Activated CD8-positive, alpha-beta T cell treated with anti-CD3 and anti-CD28 coated beads for 36 hours (primary cell): ENCODE measurements at places on chromosomes 12 and 14. TPM values are rescaled to one million over a fixed set of nuclear protein-coding genes. Genes with fewer than 3 reads are reported as not detected.

DNA sequence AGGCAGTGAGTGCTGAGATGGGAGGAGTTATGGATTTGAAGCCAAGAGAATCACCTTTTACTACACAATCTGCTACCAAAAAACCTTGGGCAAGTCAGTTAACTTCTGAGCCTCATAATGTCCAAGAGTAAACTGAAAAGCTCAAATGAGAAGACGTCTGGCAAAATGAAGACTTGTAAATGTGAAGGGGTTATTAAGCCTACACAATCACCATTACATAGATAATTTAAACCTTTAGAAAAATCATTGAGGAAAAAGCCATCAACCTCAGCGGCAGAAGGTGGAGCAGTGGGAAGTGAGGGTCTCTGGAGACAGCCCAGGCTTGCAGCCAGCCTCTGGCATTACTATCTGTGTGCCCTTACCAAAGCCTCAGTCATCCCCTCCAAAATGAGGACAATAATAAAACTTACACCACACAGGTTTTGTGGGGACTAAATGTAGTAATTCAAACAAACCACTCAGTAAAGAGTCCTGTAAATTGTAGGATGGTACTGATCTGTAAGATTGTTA, 50.5 kb upstream of the CCDC175 start:
- H3K27ac ChIP-seq = no peak overlapping the region
- H3K4me1 ChIP-seq = peaks cover 2% of the 10 kb centered on the region
- H3K36me3 ChIP-seq = no peaks in the 10 kb centered on the region
- no peak for DNase-seq

DNA sequence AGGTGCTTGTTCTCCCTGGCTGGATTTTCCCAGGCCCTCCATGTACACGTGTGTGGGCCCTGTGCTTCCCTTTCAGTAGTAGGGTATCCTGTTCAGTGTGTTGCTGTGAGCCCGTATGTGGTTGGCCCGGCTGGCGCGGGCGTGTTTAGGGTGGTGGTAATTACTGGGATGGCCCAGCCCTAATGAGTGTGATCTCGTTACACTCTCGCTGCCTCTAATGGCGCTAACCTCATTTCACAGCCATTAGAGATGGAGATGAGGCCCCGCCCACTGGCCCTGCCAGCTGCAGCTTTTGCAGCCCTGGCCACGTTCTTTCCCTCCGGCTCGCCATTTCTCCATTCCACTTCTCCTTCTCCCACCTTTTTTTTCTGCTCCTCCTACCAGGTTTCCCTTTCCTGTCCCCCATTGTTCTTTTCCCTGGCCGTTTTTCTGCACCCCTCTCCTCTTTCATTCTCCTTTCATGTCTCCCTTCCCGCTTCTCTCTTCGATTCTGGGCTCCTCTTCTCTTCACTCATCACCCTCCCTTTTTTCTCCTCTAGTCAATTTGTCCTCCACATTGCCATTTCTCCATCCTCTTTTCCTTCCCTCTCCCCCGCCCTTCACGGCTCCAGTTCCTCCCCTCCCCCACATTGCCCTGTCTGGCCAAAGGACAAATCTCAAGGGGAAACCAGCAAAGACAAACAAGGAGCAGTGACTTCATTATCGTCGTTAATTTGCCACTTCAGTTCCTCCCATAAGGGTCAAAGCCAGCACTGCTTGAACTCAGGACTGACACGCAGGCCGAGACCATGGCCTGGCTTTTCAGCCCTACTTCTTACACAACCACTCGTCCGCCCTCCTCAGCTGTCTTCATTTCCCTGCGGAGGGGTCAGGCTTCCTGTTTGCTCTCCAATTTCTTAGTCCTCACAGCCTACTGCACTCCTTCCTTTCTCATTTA, 6.8 kb downstream of the ZFHX2 start:
- no peak overlapping the region for H3K4me3 ChIP-seq
- no peak overlapping the region for H3K27ac ChIP-seq
- no peaks in the 10 kb centered on the region for H3K27me3 ChIP-seq
- DNase-seq = no peak

GRCh38 chr14:39469094-39469710, 37.0 kb upstream of the FBXO33 start:
- H3K27me3 ChIP-seq = peaks cover 14% of the 10 kb centered on the region
- peak; percentile 78 for DNase-seq
- peaks cover 2% of the 10 kb centered on the region for H3K36me3 ChIP-seq
- no peak overlapping the region for H3K4me3 ChIP-seq

TMEM229B gene
- total RNA-seq = 2.3 TPM

HCAR3 gene
- total RNA-seq = not detected

- no peaks in the 10 kb centered on the region for H3K4me1 ChIP-seq
- H3K27ac ChIP-seq = no peak overlapping the region
- H3K36me3 ChIP-seq = no peaks in the 10 kb centered on the region
- no peak for DNase-seq
Measured at GRCh38 chr12:88451205-88451604, 129.1 kb downstream of the KITLG start.
